ENCODE measurements at places on chromosomes 16 and 17.

GRCh38 chr17:32277284-32277683 lies 11.7 kb downstream of the RHBDL3 start:
- no peak for DNase-seq

- DNase-seq: no peak
Observed at GRCh38 chr16:88375996-88376834, 6.5 kb upstream of the ZNF469 start.

- DNase-seq: no peak
Observed at GRCh38 chr16:50856991-50857390, 115.1 kb downstream of the CYLD start.

DNA sequence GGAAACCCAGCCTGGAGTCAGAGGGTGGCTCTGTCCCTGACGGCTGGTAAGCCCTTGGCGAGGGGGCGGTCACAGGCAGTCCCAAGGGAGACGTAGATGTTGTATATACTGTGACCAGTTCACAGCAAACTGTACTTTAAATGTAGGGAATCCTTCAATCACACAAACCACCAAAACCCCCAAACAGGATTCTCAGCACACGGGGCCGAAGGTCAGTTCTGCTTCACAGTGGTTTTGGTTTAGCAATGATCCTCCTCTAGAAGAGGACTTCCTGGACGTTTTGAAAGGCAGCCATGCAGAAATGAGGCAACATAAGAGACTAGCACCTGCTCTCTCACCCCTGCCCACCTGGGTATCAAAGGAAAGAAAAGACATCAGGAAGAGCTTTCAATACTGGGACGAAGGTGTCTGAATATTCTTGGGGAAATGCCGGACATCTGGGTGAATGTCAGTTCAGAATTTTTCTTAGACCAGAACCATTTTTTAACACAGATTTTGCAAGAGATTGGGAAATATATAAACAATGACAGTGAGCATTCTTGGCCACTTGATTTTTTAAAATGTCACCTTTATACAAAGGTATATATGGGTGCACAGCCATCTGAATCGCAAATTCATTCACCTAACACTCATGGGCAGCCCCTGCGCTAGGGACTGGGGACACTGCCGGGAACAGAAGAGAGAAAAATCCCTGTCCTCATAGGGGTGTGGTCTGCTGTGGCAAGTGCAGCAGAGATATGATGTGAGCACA lies 74.2 kb downstream of the CRISPLD2 start:
- DNase-seq: no peak

DNA sequence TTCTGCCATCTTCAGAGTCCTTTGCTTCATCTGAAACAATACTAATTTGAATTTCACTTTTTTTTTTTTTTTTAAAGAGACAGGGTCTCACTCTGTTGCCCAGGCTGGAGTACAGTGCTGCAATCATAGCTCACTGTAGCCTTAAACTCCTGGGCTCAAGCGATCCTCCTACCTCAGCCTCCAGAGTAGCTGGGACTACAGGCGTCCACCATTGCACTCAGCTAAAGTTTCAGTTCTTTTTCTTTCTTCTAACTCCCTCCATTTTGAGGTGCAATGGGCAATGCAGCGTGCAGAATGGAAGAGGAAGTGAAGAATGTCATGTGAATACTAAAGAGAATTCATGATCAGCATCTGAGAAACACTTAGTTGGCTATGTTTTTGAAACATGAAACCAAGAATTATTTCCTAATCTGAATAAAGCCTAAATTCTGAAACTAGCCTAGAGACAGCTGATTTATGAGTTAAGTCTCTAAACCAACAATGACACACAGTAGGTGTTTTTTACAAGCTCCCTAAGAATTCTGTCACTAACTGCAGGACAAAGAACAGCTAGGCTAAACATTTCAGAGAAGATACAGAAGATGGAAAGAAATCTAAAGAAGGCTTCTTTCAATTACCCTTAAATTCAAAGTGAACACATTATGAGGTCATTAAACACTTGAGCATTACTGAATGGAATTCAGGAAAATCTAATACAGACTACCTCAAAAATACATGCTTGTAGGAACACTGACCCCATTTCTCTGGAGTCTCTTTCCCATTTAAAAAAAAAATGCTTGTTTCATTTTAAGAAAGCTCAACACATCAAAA lies 21.0 kb downstream of the SNN start:
- DNase-seq: no peak

DNA sequence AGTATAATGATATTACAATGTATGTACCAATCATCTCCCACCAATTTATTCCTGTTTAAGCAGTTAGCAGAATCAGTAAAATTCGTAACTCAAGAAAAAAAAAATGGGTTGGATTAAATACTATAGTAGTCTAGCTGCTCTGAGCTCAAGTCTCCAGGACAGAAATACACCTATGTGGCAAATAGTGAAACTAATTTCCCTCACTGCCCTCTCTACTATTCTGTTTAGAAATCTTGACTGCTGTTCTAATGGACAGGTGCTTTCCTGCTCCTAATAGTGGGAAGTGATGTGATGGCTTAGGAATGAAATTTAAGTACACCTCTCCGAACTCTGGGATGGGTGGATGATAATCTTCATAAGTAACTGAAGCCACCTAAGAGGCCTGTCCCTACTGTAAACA lies 175.7 kb downstream of the KCNJ2 start:
- no peak for DNase-seq

GRCh38 chr16:24737391-24737871 lies 8.0 kb downstream of the TNRC6A start:
- no peak for DNase-seq

- DNase-seq: no peak
Observed at GRCh38 chr16:88301886-88302285, 80.9 kb upstream of the ZNF469 start.

GRCh38 chr17:27586203-27586721 lies 44.7 kb upstream of the LGALS9 start:
- DNase-seq: no peak

DNA sequence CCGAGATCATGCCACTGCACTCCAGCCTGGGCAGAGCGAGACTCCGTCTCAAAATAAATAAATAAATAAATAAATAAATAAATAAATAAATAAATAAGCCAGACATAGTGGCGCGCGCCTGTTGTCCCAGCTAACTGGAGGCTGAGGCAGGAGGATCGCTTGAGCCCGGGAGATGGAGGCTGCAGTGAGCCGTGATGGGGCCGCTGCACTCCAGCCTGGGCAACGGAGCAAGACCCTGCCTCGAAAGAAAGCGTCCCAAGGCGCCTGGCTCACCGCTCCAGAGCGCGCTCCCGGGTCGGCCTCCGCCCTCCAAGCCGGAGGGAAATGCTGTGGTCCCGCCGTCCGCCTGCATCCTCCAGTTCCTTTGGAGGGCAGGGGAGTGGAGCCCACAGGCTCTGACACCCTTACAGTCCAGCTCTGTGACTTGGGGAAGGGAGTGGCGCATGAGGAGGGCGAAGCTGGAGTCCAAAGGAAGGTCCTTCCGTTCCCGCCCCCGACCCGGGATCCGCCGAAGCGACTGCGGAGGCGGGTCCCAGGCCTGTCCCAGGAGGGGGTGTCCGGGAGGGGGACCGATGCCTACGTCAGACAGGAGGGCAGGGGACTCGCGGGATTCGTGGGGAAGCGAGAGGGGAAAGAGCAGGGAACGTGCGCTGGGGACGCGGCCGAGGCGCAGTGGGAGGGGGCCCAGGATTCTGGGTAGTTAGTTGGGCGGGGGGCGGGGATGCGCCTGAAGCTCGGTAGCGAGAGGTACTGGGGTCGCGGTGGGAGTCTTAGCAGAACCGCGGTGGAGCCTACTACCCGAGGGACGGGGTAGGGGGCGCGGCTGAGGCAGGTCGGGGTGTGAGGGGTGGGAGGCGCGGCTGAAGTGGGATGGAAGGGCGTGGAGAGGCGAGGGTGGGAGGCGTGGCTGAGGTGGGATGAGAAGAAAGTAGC lies 8.4 kb upstream of the TRPV2 start:
- peak; percentile 18 for DNase-seq

- no peak for DNase-seq
Observed at GRCh38 chr16:972316-973002, 1.7 kb upstream of the LMF1 start.

DNA sequence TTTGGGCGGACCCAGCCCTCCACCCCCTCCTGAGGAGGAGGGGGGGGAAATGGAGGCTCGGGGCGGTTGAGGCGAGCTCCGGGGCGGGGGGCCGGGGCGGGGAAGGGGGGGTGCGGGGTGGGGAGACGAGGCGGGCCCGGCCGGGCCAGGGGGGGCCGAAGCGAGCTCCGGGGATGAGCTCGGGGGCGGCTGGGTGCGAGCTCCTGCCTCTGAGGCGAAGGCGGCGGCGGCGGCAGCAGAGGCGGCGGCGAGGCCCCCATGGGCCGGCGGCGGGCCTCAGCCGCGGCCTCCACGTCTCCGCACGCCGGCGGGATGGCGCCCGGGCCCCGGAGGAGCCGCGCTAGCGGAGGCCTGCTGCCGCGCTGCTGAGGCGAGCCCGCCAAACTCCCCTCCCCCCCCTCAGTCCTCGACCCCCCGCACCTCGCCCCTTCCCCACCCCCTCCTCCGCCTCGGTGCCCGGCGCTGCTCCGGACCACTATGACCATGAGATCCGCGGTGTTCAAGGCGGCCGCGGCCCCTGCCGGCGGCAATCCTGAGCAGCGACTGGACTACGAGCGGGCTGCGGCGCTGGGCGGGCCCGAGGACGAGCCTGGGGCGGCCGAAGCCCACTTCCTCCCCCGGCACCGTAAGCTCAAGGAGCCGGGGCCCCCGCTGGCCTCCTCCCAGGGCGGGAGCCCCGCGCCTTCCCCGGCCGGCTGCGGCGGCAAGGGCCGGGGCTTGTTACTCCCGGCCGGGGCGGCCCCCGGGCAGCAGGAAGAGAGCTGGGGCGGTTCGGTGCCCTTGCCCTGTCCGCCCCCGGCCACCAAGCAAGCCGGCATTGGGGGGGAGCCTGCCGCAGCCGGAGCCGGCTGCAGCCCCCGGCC lies 596 bp downstream of the MSL1 start:
- peak; percentile 71 for DNase-seq

- no peak for DNase-seq
Observed at GRCh38 chr17:69428252-69428980, 13.9 kb downstream of the MAP2K6 start.

DNA sequence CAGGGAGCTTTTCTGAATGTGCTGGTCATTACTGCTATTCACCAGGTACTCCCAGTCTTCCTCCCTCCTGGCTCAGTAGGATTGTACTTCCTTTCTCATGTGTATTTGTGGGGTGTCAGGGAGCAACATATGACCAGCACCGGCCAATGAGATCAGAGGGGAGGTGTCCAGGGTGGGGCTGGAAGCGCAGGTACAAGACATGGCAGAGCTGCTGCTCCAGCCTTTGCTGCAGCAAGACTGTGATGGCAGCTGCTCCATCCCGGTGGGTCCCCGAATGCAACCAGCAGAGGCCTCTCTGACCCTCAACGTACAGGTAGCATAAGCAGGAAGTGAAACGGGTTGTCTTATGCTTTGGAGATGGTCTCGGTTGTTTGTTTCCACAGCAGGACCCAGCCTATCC lies 53.8 kb upstream of the CACNG5 start:
- no peak for DNase-seq

DNA sequence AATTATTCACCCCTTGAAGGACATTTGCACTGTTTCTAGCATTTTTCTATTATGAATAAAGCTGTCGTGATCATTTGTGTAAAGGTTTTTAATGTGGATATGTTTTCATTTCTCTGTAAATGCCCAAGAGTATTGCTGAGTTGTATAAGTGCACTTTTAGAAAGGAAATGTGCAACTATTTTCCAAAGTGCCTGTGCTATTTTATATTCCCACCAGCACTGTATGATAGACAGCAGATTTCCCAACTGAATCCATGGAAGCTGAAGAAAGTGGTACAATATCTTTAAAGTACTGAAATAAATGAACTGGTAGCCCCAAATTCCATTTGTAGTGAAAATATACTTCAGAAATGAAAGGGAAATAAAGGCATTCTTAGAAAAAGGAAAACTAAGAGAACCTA lies 238.4 kb downstream of the BCAS3 start:
- no peak for DNase-seq

GRCh38 chr16:55574811-55575210 lies 8.3 kb downstream of the CAPNS2 start:
- no peak for DNase-seq

DNA sequence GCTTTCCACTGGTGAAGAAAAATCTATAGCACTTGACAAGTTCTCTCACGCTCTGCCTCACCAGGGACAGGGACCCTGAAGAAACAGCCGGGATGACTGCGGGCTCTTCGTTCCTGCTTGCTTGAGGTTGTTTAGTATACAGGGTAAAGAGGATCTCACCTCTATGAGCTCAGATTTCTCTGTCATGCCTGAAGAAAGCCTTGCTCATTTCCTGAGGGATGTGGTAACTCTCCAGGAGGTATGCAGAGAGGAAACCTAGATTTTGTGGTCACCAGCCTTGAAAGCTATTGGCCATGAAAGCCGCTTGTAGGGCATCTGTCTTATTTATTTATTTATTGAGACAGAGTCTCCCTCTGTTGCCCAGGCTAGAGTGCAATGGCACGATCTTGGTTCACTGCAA lies 23.2 kb downstream of the USP43 start:
- DNase-seq: no peak

- DNase-seq: no peak
Observed at GRCh38 chr16:9279291-9280068, 188.0 kb downstream of the HAPSTR1 start.

DNA sequence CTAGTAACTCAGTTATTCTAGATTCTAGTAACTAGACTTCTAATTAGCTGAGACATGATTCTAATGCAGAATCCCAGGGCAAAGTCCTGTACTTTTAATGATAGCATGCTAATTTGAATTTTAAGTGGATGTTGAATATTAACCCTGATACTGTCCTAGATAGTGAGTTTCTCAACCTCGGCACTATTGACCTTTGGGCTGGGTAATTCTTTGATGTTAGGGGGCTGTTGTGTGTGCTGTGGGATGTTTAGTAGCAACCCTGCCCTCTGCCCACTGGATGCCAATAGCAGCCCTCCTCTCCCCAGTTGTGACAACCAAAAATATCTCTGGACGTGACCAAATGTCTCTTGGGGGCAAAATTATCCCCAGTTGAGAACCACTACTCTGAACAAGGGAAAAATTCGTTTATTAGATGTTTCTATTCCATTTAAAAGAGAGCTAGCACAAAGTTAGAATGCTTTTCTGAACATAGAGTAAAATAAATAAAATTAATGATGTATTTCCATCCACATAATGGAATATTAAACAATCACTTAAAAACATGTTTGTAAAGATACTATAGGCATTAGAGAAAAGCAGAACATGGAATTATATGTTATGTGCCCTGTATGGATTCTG lies 30.2 kb downstream of the SALL1 start:
- no peak for DNase-seq

DNA sequence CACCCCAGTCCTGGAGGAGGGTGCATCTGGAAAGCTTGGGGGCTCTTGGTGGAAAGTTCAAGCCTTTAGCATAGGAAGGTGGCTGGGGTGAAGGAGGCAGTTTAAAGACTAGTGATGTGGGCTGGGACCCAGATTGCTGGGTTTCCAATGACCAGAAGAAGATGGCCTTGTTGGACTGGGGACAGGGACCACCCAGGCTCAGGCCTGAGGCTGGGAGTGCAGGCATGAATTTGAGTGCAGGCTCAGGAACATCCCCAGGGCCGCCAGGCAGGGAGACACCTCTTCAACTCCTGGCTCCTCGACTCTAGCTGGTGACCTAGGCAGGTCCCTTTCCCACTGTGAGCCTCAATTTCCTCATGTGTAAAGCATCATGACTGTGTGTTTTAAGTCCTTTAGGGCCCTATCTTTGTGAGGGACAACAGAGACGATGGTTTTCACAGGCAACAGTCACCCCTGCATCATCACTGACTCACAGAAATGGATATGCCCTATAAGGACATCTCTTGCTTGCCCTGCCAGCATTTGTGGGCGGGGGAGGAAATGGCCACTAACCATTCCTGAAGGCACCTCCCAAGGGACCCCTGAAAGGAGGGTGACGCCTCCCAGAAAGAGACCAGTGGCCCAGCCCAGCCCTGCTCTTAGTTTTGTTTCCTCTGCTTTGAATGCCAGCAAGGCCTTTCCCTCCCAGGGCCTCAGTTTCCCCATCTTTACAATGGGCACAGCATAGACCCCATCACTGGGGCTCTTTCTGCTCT lies 11.1 kb downstream of the NLRC5 start:
- DNase-seq: peak; percentile 45
